SK-MEL-5 (cell line): ENCODE measurements at places on chromosomes 4 and X. TPM values are rescaled to one million over a fixed set of nuclear protein-coding genes. Genes with fewer than 3 reads are reported as not detected.
A peak's percentile ranks its signal among the peaks of the same experiment; 100 is the strongest.

The POU3F4 gene
- total RNA-seq: not detected in 2 replicates

The ESX1 gene
- total RNA-seq: 0.24 and 0.34 TPM in 2 replicates

The IGFBP7 gene
- total RNA-seq: 210 and 214 TPM in 2 replicates

The DRD5 gene
- not detected in 2 replicates for total RNA-seq

The PIR gene
- 333 and 344 TPM in 2 replicates for total RNA-seq

The TBC1D9 gene
- 9.6 and 9.7 TPM in 2 replicates for total RNA-seq

The DCAF8L1 gene
- 0.03 TPM in 1 of 2 replicates, not detected in the other for total RNA-seq

The SORCS2 gene
- total RNA-seq: not detected in 2 replicates

The S100G gene
- not detected in 2 replicates for total RNA-seq

The MXRA5 gene
- total RNA-seq: 0.03 TPM in 1 of 2 replicates, not detected in the other

The LUZP4 gene
- total RNA-seq: 19.1 and 22.2 TPM in 2 replicates

The SLC34A2 gene
- total RNA-seq: not detected in 2 replicates

The IDUA gene
- total RNA-seq: 3.8 and 6.1 TPM in 2 replicates

The TRAPPC2 gene
- total RNA-seq: 15.6 and 19.0 TPM in 2 replicates

The SFRP2 gene
- total RNA-seq: not detected in 2 replicates

DNA sequence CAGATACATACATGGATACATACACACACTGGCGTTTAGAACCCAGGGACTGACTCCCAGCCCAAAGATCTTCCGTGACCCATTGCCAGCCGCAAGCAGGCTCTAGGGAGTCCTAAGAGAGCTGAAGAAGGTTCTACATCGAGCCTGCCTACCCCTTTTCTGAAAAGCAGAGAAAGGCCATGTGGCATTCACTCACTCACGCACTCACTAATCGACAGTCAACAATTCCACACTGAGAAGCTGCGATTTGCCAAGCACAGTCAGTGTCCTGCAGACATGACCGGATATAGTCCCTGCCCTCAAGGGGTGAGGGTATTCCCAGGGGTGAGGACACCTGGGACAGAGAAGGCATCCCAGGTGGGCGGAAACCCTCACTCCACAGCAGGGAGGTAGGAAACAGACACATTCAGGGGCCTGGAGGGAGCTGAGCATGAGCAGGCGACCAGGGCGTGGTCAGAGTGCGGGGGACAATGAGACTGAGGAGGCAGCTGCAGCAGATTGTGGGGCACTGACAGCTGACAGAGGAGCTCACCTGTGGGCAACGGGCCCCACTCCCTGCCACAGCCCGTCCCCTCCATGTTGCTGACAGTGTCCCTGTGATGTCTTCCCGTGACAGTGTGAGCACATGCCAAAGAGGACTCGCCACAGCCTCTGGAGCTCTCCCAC lies 13.2 kb upstream of the MAN2B2 start:
- DNase-seq: no peak

GRCh38 chrX:100643956-100644860 lies at the start of gene SRPX2:
TSS of gene SRPX2 (plus strand) at chrX:100644199. CDS start at chrX:100646323, 2,124 bp downstream.
- DNase-seq: peak; percentile 36

- DNase-seq: no peak
Observed at GRCh38 chr4:8235224-8235623, 34.3 kb upstream of the HTRA3 start.

- no peak for DNase-seq
Observed at GRCh38 chr4:66331761-66332160, 661.5 kb upstream of the EPHA5 start.

DNA sequence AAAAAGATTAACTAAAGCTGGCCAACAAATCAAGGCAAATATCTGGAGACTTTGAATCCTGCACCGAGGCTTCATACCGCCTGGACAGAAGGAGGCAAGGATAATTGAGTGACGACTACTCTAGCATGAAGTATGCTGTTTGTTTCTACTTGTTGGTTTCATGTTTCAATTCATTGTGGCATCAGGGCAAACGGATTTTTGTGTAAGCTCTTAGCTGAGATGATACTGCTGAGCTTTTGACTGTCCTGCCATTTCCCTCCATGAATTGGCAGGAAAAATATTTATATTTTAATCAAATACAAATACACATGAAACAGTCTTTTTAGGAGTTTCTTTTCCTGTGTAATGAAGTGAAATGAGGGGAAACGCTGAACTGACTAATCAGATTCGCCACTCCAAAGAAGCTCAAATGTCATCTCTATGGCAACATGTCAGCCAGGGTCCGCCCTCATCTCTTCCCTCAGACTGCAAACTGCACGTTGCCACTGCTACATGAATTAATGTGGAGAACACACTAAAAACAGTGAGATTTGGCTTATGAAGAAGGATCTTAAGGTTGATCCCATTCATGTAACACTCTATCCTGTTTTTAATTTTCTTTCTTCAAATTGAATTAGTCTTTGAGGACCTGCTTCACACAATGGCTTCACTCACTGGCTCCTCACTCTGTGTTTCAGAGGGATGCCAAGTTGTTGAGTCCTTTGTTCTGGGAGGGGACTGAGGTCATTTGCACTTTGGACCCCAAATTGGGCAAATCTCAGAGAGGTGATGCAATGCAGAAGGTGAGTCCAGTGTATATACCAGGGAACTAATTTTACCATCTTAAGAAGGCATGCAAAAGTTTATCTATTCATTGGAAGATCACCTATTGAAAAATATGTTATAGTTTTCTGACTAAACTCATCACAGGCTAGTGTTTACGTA lies 149.6 kb upstream of the MID1 start:
- DNase-seq: no peak

GRCh38 chrX:66863721-66864120 lies 224.8 kb upstream of the EDA2R start:
- DNase-seq: no peak

DNA sequence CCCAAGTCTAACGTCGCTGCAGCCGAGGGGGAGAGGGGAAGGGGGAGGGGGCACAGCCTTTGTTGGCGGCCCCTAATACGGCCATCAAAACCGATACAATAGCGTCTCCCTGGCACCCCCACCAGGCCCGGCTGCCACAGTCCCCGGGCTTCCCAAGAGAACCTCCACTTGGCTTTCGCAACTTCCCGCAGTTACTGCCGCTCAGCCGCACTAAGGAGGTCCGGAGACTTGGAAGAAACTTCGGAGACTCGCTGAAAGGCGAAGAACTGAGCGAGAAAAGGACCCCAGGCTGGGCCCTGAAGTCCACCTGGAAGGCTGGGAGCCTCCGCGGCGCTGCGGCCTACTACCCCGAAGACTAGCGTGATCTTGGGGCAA lies 2.8 kb downstream of the NKX6-1 start:
- DNase-seq: no peak

GRCh38 chr4:124947622-124948265 lies 235.2 kb upstream of the ANKRD50 start:
- DNase-seq: no peak

DNA sequence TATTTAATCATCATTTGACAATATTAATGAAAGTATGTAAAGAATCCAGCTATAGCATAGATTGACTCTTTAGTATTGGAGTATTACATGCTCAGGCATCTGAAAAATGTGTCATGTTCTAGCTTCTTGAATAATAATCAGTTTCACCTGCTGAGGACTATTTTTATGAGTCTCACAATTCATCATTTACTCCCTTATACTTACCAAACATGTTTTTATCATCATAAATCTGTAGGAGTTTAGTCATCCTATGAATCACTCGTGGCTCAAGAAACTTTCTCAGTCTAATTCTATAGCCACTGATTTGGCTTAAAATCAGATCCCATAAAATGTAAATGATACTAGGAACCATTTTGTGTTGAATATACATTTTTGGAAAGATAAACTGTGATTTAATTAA lies 1616.1 kb downstream of the C4orf33 start:
- no peak for DNase-seq

DNA sequence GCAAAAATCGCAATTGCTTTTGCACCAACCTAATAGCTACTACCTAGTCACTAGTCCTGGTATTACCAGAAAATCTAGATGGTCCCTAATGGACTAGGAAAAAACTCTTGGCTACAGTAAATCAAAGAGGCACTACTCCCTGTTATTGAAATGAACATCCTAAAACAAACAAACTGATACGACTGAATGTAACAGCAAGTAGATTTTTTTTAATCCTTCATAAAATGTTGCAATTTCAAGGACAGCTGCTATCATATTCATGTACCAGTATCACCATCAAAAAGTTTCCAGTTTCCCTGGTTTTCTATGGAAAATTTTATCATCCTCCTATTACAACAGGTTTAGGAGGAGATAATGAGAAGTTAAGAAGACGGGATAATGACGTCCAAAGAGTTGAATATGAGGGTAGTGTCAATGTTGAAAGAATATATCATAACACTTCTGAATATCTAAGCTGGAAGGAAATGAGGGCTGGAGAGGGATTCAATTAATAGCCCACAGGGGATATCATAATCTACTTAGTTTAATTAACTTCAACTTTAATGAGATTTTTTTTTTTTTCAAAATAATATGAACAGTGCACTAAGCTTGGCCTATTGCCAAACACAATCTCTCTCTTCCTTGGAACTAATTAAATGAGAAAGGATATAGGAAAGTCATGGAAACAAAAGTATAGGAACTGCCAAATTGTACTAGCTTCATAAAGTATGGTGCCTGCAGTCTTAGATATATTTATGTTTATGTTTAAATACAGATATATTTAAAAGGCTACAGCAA lies 94.8 kb upstream of the SMIM10 start:
- no peak for DNase-seq

GRCh38 chr4:20284990-20285389 lies 33.3 kb downstream of the SLIT2 start:
- DNase-seq: no peak

DNA sequence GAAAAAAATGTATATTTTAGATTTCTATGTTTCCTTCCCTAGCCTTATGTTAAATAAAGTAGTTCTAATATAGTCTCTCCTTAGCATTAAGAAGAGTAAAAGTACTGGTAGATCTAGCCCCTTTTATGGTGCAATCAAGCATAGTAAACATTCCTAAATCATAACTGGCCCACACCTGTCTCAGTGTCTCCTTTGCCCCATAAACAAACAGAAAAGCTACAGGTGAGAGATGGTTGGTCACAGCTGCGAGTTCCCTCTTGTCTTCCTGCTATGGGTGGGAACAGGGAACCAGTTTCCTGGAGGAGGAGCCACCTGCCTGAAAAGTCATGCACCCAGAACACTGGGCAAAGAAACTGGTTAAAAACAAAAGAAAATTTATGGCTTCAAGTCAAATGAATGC lies 16.6 kb downstream of the SOWAHB start:
- DNase-seq: no peak

DNA sequence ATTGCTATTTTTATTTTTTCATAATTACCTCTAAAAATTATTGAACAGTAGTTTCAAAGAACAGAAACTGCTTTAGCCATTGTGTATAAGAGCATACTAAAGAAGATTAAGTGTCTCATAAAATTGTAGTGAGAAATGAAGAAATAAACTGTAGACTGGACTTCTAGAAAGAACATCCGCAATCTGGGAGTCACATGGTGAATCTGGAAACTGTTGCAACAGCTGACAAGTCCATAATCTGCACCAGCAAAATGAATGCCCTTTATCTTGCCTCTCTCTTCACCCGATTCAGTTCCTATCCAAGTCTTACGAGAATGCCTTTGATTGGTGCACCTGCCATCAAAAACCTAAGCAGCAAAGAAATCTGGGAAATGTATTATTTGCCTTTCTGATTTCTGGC lies 312.9 kb downstream of the NAF1 start:
- no peak for DNase-seq

DNA sequence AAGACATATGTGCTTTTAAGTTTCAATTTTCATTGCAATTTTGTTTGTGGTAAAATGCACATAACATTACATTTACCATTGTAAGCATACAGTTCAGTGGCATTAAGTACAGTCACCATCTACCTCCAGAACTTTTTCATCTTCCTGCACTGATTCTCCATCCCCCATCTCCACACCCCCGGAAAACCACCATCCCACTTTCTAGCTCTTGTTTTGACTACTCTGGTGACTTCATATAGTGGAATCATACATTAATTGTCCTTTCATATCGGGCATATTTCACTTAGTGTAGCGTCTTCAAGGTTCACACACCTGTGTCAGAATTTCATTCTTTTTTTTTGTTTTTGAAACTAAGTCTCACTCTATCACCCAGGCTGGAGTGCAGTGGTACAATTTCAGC lies 143.5 kb downstream of the GPR143 start:
- no peak for DNase-seq

GRCh38 chr4:161466316-161466715 lies 697.5 kb downstream of the FSTL5 start:
- no peak for DNase-seq

DNA sequence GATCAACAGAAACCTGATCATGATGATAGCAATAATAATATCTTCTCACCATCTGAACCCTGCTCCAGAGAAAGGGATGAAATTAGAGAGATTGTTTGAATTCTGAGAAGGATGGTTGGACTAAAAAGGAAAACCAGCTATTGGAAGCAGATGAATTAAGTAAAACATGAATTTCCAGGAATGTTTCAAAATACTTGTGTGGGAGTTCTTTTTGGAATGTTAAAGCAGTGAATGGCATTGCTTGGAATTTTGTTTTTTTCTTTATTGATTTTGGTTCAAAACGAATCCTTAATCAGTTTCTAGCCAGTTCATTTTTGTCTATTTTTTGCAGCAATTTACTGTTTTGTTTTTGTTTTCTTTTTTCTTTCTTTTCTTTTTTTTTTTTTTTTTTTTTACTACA lies 150.3 kb downstream of the NHS start:
- no peak for DNase-seq

DNA sequence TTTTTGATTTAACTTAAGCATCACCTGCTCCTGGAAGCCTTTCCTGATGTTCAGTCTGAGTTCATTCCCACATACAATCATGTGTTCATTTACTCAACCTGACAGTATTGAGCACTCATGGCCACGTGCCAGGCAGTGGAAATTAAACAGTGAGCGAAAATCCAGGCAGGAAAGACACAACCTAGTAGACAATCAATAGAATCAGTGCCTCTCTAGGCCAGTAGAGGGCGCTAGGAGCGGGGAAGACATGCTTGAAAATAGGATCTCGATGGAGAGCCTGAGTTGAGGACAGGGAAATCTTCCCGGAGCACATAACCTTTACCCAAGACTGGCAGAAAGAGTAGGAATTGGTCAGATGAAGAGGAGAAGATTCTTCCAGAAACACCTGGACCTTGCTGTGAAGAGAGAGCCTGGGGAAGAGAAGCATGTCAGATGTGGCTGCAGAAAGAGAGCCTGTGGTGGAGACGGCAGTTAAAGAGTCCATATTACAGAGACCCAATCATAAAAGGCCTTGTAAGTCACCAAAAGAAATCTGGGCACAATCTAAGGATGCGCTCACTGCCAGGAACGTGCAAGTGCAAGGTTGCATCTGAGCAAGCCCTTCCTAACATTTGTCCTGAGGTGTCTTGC lies 103.5 kb downstream of the LDB2 start:
- DNase-seq: peak; percentile 71

DNA sequence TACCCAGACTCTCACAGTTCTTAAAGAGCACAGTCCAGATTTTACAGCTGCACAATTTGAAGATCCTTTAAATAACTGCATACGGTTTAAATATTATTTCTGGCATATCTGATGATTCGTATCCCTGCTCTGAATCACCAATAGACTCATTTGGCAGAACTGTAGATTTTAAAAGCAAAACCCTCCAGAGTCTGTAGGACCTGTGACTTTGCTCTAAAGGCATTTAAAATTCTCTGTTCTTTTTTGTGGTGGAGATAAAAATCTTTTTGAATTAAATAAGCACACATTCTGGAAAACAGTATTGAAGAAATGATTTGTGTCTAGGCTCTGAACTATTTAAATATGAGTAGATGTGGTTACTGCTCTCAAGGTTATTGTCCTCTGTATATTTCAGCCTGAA lies 246.2 kb upstream of the PITX2 start:
- no peak for DNase-seq
